Activated CD4-positive, alpha-beta T cell treated with anti-CD3 and anti-CD28 coated beads, Interleukin-2, Interleukin-4, amounts not matched to agents 100 ng/mL and 50 ng/mL, durations not matched to agents 16 hours and 8 hours (primary cell): ENCODE measurements at places on chromosomes 4 and X.

DNA sequence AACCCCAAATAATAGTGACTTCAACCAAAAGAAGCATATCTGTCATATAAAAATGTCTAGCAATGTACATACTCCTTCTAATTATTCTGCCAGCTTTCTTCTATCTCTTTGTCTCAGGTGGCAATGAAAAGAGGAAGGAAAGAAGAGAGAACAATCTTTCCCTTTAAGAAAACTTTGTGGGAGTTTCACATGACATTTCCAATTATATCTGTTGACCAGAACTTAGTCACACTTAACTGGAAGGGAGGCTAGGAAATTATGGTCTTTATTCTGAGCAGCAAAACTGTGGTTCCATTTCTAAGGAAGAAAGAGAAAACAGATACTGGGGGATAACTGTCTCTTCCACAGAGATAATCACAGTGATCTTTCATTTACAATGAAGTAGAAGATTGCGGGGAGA lies 12.9 kb upstream of the MAOA start:
- no peak for DNase-seq

DNA sequence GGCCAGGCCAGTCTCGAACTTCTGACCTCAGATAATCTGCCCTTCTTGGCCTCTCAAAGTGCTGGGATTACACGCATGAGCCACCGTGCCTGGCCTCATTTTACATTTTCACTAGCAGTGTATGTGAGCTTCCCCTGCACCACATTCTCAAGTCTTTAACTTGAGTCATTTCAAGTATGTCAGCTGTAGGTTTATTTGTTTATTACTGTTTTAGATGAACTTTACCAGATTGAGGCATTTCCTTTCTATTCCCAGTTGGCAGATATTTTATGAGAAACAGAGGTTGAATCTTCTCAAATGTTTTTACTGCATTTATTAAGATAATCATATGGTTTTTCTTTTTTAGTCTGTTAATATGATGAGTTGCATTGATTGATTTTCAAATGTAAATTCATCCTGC lies 114.6 kb upstream of the SH3RF1 start:
- DNase-seq: no peak

- DNase-seq: no peak
Observed at GRCh38 chr4:108519911-108520601, 100.3 kb upstream of the RPL34 start.

DNA sequence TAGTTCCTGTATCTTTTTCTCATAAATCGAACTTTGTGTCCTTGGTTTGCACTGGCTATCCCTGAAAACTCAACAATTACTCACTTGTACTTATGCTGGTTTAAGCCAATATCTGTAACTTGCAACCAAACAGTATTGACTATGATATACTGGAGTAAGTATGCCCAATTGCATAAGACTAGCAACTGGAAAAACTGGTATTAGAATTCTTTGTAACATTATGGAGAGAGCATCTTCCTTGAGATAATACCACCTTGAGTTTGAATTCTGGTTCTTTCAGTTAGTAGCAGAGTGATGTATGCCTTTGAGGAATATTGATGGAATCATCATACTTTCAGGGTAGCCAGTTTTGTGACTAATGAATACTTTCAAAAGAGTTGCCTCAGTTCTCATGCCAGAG lies 28.1 kb downstream of the BMP3 start:
- DNase-seq: no peak

DNA sequence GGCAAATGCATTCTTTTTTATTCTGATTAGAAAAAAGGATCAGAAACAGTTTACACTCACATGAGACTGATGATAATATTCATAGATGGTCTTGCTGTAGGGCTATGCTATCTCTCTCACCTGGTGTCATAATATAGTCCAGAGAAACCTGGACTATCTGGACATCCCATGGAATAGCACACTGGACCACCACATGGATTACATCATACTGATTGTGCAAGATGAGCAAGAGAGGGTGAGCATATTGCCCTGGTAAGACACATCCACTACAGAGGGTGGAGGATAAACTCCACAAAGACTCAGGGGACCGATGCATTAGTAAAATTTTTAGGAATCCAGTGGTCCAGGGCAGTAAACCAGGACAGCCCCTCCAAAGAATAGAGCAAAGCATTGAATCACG lies 8.2 kb downstream of the SYN1 start:
- no peak for DNase-seq

DNA sequence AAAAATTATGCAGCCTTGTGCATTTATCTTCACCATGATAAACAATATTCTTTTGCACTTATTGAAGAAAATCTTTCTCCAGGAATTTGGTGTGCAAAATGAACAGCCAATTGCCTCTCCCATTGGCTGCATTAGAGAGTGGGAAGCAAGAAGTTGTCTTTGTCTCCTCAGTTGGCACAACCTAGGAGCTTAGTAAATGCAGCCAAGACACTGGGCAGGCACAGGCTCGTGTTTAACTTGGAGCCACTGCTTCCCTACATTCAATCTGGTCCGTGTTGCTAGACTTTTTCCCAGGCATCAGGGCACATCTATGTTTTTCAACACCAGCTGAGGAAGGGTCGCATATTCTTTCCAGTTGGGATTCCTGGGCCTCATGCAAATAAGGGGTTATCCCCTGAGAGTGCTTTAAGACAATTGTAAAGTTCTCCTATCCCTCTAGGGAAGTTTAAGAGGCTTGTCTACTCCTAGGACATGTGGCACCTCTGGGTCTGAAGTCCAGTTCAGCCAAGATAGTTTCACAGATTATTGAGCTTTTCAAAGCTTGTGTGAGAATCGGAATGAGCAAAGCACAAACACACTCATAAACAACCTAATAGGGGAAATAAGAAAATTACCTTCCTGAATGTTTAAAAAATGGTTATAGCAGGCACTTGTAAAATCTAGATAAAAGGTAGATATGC lies 31.8 kb upstream of the SRD5A3 start:
- DNase-seq: no peak

GRCh38 chr4:99207069-99207743 lies 11.8 kb downstream of the ADH6 start:
- DNase-seq: no peak

DNA sequence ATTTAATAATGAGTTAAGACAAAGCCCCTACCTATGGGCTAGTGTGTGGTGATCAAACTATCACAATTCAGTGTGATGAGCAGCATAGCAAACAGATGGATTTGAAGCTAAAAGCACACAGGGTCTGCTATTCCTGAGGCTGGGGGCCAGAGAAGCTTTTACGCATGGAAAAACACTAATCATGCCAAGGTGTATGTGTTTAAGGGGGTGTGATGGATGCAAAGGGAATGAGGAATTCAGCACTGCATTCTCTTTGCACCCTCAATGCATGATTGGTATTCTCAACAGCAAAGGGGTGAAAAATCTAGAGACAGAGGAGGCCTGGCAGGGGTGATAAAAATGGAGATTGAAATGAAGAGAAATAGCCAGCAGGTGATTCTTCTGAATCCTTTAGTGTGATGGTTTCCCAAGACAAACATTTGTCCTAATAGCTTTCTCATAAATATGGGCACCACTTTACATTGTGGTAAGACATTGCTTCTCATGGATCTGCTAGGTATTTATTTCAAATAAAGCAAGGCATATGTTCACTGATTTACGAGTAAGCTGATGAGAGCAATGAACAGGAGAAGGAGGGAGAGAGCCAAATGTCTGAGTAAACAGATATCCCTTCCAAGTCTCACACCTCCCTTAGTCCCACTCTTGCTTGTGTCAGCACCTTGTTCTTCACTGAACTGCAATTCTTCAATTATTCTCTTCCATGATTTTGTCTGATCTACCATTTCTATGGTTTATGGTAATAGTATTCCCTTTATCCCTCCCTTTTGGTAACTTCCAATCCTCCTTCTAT lies 15.7 kb downstream of the C1QTNF7 start:
- no peak for DNase-seq

DNA sequence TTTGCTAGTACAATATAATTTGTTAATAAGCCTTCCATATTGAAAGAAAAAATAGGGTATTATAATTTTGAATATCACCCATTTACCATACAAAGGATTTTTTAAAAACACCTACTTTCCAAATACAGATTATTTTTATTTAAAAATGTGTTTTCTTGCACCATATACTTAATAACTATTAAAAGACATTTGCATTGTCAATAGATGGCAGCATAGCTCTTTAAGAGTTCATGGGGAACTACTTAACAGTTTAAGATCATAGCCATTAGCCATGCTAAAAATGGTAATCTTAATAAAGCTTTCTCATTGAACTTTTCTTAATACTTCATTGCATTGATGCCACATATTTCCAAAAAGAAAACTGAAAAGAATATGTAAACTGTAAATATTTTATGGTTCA lies 1995.9 kb downstream of the C4orf33 start:
- DNase-seq: no peak

DNA sequence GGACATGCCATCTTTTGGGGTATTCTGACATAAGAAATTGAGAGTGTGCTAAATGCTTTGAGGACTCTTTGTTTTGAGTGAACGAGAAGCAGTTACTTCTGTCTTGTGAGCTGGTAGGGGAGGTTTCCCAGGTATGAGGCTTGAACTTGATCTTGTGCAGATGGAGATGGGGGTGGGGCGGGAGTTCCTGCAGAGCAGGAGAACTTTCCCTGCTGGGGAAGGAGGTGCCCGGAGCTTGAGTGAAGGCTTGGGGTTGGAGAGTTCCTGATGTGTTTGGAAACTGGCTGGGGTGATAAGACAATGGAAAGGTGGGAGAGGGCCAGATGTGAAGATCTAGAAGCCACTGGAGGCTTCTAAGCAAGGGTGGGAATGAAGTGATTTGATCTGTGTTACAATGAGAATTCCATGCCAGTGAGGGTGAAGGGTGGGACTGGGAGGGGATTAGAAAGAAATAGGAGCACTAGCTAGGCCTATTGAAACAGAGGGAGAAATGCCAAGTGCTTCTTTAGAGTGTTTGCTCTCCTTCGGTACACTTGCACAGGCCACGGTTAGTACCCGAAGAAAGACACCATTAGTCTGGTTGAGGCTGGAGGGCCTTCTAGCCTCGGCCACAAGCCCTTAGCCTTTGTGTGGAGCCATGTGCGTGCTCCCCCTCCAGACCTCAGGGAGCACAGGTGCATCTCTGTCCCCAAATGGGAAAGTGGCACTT lies 103.5 kb upstream of the STOX2 start:
- DNase-seq: no peak

- DNase-seq: no peak
Observed at GRCh38 chrX:39459952-39460351, 637.8 kb downstream of the BCOR start.

- DNase-seq: peak; percentile 46
Observed at GRCh38 chr4:77193511-77194102, 36.6 kb downstream of the CCNG2 start.

DNA sequence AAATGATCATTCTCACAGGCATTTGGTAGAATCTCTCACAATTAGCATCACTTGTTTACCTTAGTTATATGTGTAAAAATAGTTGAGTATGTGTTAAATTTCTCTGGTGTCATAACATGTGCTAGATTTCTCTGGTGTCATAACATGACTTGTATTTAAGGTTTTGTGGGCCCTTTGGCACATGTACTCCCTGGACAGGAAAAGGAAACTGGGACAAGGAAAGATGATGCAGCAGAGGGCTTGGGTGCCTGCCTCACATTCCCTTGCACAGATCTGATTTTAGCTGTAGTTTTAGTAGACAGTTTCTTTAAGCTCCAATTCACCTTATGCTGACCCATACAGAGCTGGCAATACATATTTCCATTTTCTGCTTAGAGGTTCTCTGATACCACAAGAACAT lies 726.0 kb downstream of the C4orf33 start:
- no peak for DNase-seq

GRCh38 chrX:130878350-130879341 lies 24.4 kb downstream of the ENOX2 start:
- DNase-seq: no peak

GRCh38 chrX:42143866-42144592 lies 220.7 kb upstream of the CASK start:
- DNase-seq: no peak

- no peak for DNase-seq
Observed at GRCh38 chr4:118033148-118034052, 886 bp upstream of the NDST3 start.

DNA sequence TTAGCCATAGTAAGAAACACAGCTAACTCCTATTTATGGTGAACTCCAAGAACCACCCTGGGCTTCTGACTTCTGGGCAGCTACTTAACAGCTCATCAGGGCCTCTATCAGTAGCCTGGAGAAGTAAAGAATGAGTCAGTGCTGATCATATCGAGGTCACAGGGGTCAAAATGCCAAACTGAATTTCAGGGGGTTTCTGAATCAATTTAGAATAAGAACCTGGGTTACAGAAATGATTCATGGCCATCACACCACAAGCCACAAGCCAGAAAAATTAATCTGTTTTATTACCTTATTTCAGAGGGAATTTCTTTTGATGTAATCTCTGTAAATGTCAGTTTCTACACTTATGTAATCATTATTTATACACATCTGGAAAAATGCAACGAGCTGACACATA lies 64.4 kb downstream of the CHST7 start:
- peak; percentile 66 for DNase-seq

DNA sequence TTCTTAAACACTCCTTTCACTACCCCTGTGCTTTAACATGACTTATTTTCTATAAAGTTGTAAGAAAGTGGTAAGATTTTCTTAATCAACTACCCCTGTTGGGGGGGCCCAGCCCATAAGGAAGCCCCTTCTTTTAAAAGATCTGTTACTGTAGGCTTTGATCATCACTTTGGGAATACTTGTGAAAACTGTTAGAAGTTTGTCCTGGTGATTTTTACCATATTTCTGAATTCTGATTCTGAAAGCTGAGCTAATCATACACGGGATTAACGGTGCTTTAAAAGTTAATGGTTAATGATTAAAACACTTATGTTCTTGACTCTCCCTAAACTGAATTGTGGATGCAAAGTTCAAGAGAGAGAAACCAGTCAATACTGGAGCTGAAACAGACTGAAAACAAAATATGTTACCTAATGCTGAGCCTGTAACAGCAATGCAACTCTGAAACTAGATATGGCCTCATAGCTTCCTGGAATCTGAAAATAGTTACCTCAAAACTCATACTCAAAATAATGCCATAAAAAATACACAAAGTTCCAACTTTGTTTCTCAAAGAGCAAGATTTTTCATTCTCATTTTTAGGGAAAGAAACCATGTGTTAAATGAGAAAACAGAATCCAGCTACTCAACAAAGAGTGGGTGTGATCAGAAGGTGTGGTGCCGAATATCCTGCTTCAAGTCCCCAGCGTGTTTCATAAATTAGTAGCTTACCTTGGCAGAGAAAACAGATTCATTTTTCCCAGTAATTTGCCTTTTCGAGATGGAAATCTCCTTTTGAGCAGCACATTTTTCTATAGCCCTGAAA lies 31.6 kb downstream of the ADH7 start:
- peak; percentile 40 for DNase-seq

GRCh38 chrX:9927698-9928482 lies 39.3 kb upstream of the CLDN34 start:
- DNase-seq: no peak

DNA sequence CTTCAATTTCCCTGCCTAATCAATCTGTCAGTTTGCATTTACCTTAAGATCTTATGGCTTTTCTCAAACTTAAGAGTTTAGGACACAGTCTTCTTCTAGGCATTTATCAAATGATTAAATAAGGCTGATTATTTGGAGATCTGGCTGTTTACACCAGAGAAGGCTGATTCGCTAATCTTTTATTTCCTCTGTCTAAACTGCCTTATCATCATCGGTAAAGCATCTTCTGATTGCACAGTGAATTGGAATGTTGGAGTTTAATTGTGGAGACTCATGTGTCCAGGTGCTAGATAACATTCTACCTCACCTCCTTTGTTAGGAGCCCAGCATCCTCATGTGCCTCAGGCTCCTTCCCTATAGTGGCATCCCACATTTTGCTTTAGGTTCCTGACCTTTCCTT lies 100.3 kb upstream of the DDIT4L start:
- DNase-seq: no peak

- DNase-seq: peak; percentile 68
Observed at GRCh38 chrX:110407910-110408545, 49.4 kb downstream of the RTL9 start.
